ENCODE measurements at places on chromosomes 12 and 14.

GRCh38 chr14:36656687-36657398, 4.8 kb upstream of the PAX9 start:
- no peak for DNase-seq

GRCh38 chr12:77796775-77797174, 33.9 kb upstream of the NAV3 start:
- no peak for DNase-seq

DNA sequence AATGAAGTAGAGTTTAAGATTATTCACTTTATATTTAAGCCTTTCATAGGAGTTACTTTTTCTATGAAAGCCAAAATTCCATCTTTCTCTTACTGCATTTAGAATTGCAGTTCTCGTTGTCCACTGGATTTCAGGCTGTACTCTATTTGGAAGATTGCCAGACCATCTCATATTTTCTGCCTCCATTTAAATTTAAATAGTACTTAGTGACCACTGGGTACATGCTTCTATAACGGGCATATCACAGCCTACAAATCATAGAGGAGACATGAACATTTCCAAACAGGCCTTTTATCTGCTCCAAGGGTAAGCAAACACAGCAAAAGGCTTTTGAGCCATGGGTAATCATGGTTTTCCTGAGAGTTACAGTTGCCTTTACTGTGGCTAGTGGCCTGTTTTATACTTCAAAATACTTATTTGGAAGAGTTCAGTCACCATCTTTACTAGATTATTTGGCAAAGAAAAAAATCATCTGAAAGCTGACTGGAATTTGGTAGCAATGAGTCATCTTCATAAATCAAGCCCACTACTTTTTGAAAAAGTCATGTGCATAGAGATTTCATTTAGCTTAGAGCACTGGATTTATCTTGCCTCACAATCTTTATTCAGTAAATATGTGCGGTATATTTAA, 15.7 kb downstream of the ANO6 start:
- DNase-seq, result no peak

DNA sequence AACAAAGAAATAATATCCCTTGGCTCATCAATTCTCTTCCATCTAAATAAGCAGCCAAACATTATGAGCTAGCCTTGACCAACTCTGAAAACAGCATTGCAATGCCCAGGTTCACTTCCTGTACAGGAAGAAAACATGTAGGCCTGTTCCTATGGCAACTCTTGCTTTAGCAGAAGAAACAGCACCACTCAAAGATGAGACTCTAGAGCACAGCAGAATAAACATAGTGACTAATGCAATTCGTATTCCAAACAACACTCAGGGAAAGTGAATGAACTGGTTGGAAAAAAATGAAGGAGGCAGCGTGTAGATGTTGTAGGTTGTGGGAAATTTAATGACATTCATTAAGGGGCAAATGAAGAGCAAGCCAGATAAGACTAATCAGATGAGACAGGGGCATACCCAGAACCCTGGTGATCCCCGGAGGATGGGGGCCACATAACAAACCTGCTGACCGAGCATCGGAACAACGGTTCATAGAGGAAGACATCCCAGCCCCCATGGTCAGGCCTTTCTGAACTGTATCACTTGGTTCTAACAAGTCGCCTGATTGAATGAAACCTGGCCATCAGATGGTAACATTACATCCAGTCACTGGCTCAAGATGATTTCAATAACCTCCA, 9.0 kb downstream of the ARHGDIB start:
- DNase-seq, result no peak

- DNase-seq, result no peak
These were observed 42.0 kb downstream of the MOK start for GRCh38 chr14:102262929-102263462.

DNA sequence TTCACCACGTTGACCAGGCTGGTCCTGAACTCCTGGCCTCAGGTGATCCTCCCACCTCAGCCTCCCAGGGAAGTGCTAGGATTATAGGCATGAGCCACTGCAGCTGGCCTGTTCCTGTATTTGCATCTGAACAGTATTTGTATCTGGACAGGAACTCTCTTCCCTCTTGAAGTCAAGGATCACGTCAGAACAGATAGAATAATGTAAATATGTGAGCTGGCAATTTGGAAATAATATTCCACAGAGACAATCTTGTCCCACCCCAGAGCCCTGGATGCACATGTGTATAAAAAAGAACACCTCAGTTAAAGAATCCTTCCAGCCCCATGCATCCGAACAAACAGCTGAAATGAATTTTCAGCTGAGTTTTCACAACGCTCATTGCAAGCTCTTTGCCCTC, 118.3 kb downstream of the VEZT start:
- no peak for DNase-seq

DNA sequence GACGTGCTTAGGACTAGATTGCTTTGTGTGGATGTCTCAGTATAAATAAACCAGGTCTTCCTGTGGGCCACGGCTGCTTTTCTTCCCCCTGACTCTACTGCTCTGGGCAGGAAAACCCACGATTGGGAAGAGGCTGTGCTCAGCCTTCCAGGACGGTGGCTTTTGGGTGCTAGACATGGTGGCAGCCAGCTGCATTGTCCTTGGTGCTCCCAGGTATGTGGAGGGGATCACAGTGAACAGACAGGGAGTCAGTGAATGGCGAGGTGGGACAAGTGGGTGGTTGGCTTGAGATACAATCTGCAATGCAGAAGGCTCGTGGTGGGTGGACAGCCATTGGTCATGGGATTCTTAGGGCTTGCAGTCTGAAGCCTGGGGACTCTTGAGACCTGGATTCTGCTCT, 366.3 kb downstream of the AACS start:
- DNase-seq, result no peak

GRCh38 chr14:36505181-36505815, 14.7 kb downstream of the NKX2-1 start:
- no peak for DNase-seq

DNA sequence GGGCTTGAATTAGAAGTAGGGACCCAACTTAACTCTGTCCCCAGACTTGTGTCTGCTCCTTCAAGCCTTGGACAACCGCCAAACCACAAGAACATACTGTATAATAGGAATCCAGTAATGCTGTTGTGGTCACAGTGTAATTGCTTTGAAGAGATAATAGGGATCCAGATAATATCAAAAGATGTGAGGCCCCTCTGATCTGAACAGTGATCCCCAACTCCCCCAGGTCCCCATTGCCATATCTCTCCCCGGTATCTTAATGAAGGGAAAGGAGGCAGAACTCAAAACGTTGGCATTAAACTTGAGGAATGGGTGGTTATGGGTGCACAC, 8.5 kb upstream of the PLEKHH1 start:
- DNase-seq, result no peak

GRCh38 chr12:2680676-2681039, 114.1 kb upstream of the FKBP4 start:
- no peak for DNase-seq

GRCh38 chr12:87671757-87672156, 357.4 kb downstream of the C12orf50 start:
- DNase-seq, result no peak

DNA sequence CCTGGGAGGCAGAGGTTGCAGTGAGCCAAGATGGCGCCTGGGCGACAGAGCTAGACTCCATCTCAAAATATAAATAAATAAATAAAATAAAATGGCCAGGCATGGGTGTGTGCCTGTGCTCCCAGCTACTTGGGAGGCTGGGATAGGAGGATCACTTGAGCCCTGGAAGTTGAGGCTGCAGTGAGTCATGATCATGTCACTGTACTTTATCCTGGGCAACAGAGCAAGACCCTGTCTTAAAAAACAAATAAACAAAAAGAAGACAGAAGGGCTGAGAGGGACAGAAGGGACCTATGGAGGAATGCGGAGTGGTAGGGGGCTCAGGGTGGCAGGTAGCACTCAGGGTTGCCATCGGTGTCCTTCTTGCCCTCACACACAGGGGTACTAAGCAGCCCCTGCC, 40.8 kb downstream of the PRPF40B start:
- DNase-seq, result no peak

DNA sequence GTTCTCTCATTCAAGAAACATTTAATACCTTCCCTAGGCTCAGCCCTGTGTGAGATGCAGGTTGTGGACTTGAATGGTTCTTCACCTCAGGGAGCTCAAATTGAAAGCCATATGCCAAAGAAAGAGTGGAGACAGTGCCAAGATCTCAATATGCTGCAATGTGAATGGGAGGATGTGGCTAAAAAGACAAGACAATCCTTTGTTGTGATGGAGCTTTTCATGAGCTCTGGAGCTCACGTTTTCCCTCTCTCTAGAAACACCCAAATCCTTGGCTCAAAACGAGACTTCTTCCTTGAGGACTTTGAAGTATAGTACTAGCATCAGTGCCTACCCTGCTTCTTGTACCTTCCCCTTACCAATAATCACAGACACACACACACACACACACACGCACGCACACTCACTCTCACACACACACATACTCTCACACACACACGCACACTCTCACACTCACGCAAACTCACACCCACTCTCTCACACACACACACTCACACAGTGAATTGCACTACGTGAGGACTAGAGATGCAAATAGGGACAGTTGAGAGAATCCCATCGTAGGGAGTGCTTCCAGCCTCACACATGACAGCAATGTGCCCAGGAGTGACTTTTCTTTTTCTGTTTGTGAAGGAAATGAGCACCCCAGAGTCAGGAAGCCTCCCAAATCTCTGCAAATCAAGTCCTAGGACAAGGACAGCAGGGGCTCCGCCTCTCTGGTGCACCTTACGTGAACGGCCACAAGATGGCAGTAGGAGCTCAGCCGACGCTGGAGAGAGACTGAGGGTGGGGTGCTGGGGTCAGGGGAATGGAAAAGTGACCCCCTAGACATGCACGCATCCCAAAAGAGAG, 231.4 kb downstream of the PCNX1 start:
- DNase-seq, result peak; percentile 63

GRCh38 chr12:104712477-104712876, 245.6 kb downstream of the SLC41A2 start:
- DNase-seq, result no peak
